A549 (cell line): ENCODE measurements at places on chromosomes 3 and 15.

- no peak for DNase-seq
Measured at GRCh38 chr3:52931328-52931727, 34.0 kb upstream of the STIMATE start.

- no peak for DNase-seq
Measured at GRCh38 chr15:36601497-36601932, 22.1 kb downstream of the CDIN1 start.

DNA sequence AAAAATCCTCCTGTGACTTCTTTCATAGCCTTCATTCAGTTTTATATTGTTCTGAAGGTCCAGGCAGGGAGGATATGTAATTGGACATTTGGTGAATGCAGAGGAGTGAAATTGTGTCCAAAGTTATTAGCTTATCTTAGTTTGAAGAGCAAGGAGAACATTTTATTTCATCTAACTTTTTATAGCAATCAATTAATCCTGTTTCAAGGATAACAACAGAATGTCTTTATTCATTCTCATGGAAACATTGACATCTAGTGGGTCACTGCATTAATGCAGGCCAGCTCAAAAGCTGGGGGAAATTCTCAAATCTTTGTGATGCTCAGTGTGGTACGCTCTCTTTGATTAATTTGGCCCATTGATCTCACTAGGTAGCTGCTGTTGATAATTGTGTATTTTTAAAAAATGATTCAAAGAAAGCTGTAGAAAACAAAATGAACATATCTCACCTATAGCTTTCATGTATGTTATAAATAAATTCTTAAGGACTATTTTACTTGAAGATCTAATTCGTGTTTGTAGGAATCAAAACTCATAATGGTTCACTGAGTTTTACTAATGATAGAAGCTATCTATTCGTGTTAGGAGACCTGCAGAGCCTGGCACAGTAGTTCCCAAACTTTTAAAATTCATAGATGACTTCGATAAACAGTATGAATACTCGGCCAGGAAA is 150.8 kb upstream of the KCNMB2 start:
- peak; percentile 5 for DNase-seq

DNA sequence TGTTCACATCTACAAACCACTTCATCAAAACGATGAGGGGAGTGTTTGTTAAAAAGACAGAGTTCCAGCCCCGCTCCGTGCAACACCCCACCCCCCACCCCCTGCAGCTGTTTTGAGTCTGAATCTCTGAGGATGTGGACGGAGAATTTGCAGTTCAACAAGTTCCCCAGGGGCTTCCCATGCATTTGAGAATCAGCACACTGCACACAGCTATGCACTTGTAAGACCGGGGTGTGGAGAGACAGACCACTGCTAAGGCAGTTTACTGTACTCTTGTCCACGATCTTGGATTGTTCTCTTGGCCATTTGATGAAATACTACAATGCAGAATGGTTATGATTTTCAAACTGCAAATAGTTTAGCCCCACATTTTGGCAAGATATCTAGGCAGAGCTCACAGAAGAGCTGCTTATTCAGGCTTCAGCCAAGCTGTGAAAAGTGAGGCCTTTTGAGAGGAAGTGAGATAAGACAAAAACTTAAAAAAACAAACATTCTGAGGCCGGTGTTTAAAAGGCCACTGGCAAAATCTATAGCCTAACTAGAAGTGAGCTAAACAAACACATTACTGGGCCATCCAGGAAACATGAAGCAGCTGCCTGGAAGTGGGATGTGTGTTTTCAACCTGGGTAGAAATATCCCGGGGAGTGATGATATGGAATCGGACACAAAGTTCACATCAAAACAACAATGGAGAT is 308.2 kb upstream of the ADAMTS9 start:
- DNase-seq = no peak

- no peak for DNase-seq
Measured at GRCh38 chr3:116950301-116951055, 240.9 kb downstream of the TUSC7 start.

DNA sequence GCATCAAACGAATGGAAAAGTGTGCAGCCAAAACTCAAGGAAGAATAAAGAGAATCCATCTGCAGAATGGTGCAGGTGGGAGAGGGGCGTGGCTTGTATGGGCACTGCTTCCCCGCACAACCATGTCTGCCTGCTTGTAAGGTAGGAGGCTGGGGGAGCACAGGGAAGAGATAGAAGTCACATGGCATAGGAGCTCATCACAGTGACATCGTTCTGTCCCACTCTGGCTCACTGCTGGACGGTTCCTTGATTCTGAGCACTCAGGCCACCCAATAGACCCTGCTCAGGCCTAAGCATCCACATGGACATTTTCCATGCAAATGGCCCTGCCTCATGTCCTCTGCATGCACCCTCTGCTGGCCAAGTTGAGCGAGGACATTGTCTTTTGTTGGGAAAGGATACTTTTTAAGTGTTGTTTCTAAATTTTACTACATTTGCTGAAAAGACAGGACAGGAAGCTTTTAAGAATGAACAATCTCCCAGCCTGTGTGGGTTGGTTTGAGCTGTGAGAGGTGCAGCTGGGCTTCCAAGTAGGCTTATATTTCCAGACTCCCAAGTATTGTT is 3.1 kb downstream of the MYLK start:
- peak; percentile 41 for DNase-seq

DNA sequence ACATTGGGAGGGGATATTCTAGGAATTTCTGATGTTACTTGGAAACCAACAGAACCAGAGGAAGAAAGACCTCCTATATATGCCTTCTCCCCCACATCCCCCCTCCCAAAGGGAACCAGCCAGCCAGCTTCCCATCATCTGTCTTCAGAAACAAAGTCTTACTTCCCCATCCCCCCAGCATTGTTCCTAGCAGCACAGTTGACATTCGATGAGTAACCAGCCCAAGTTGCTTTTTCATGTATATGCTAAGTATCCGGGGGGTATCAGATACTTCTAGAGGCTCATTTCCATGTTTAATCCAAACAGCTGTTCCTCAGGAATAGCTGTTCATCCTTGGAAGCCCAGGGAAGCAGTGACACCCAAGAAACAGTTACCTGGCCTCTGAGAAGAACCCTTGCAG is 16.0 kb downstream of the RMDN3 start:
- DNase-seq = no peak
